ENCODE measurements at places on chromosomes 12 and 14.
A peak's percentile ranks its signal among the peaks of the same experiment; 100 is the strongest.

GRCh38 chr14:75568140-75568539, 10.3 kb upstream of the FLVCR2 start:
- DNase-seq = no peak

GRCh38 chr14:93323600-93324174, 9.1 kb downstream of the BTBD7 start:
- DNase-seq = no peak

- no peak for DNase-seq
Measured at GRCh38 chr14:105213361-105213760, 32.2 kb upstream of the NUDT14 start.

- no peak for DNase-seq
Measured at GRCh38 chr14:89461256-89461655, 44.2 kb upstream of the FOXN3 start.

GRCh38 chr12:130100634-130101362, 61.5 kb upstream of the FZD10 start:
- DNase-seq = no peak

DNA sequence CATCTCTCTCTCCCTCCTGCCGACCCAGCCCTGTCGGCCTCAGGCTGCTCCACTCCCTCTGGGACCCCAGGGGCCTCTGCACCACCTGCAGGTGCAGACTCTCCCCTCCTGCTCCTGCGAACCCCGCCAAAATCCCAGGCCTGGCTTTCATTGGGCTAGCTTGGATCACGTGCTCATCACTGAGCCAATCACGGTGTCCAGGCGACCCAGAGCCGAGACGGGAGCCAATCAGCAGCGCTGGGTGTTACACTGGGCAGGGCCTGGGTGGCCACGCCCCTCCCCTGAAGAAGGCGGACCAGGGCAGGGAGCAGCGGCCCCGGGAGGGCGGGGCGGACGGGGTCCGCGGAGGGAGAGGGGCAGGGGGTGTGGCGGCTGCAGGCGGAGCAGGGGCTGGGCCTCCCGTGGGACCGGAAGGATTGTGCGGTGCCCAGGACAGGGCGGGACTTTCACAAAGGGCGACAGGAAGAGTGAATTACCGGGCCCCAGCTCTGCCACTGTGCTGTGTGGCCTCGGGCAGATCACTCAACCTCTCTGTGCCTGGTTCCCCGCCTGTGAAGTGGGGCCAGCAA, 66.6 kb upstream of the FBRSL1 start:
- no peak for DNase-seq

DNA sequence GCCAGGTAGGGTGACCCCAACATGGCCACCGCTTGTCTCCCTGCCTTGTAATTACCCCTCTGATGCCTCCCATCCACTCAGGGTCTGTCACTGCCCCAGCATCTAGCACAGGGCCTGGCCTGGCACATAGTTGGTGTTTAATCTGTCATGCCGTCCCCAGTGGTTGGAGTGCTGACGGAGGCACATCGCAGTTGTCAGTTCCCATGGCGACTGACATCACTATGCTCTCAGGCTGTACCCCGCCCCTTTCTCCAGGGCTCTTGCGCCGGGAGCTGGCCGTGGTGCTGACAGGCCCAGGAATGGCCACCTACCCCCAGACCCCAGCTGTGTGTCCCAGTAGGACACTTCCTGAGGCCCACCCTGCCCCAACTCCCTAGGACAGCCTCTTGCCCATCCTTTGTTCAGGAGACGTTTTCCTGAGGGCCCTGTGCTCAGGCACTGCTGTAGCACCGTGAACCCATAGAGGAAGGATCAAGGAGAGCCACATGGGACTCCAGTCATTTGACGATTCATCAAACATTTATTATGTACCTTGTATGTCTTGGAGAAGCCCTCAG, 23.0 kb downstream of the FAM222A start:
- DNase-seq = no peak

GRCh38 chr14:24279301-24280186, 8.1 kb upstream of the RABGGTA start:
- DNase-seq = no peak

- no peak for DNase-seq
Measured at GRCh38 chr12:118436986-118437385, 60.6 kb downstream of the SUDS3 start.

- peak; percentile 25 for DNase-seq
Measured at GRCh38 chr12:104219908-104220404, 4.4 kb downstream of the TXNRD1 start.

DNA sequence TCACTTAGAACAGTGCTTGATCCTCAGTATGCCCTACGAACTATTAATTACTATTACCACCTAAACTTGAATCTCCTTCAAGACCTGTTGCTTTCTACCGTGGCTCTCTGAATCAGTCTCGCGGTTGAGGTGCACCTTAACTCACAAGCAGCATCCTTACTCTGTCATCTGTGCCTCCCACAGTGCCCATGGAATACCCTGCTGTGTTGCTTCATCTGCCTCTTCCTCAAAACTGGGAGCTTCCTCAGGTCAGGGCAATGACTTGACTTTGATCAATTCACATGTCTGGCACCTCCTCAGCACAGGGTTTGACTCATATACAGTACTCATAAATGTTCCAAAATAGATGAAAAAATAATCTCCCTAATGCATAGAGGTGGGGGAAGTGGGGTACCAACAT, 305.9 kb downstream of the NUAK1 start:
- no peak for DNase-seq

DNA sequence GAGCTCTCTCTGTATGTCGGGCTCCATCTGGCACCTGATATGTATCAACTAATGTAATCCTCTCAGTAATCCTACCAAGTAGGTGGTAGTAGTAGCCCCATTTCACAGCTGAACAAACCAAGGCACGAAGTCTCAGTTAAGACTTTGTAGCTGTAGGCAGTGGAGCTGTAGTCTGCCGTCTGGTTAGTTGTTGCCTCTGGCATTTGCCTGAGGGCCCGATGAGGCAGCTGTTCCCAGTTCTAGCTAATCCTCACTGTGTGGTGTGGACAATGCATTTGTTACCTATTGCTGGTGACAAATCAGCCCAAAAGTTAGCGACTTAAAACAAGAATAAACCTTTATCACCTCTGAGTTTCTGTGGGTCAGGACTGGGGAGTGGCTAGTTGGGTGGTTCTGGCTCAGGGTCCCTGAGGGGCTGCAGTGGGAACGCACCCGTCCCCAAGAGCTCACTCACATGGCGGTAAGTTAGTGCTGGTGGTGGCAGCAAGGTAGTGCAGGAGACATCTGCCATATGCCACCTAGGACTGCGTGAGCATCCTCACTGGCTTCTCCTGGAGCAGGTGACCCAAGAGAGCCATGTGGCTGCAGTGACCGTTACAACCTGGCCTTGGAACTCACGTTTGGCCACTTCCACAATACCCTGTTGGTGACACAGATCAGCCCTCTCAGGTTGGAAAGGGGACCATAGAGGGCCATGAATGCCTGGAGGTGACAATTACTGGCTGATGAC, 5.6 kb downstream of the AACS start:
- DNase-seq = no peak

GRCh38 chr12:8960176-8960575, 10.7 kb upstream of the M6PR start:
- no peak for DNase-seq

DNA sequence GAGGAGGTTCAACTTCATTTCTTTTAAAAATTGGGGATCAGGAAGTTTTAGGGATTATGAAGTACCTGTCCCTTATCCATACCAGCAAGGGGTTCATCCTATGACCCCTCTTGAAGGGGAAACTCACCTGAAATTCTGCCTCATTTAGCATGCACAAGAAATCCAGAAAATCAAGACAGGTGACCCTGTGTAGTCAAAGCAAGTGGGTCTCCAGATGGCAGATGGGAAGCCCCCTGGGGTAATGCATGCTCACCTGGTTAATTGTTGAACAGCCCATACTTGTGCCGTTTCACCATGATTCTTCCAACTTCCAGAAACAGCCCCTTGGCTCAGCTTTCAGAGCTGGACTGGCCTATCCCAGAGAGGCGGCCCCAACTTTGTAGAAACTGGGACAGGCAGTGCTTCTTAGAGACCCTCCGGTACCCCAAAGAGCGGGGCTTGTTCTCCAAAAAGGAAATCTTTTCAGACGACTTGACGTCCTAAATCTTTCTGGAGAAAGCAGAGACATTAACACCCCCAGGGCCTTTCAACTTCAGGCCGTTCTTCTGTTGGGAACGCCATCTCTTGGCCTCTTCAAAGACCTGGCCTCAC, 66.3 kb upstream of the ESRRB start:
- DNase-seq = no peak

DNA sequence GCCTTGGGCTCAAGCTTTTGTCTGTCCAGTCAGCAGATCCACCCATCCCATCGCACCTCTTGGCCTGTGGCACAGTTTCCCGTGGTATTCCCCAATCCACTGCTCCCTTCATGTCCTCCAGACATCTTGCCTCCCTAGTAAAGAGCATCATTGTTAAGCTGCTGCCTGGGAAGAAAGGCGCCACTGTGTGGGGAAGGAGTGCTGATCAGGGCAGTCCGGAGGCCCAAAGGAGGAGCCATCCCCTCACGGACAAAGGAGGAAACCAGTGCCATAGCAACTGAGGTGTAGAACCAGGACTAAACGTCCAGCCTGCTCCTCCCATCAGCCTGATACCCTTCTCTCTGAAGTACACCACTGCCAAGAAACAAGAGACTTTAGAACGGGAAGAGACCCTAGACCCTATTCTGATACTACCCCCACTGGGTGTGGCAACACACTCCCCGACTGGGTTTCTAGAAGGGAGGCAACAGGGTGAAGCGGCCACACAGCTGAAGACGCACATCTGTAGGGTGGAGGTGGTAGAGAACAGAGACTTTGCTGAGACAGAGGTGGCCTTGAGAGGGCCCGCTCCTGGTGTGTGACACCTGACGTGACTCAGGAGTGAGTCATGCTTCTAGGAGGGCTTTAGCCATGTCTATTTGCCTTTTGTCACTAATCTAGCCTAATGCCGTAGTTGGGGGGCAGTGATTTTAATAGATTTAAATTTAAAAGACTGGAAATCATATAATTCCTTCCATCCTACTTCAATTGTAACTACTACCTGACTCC, 185.0 kb downstream of the DPF3 start:
- no peak for DNase-seq

DNA sequence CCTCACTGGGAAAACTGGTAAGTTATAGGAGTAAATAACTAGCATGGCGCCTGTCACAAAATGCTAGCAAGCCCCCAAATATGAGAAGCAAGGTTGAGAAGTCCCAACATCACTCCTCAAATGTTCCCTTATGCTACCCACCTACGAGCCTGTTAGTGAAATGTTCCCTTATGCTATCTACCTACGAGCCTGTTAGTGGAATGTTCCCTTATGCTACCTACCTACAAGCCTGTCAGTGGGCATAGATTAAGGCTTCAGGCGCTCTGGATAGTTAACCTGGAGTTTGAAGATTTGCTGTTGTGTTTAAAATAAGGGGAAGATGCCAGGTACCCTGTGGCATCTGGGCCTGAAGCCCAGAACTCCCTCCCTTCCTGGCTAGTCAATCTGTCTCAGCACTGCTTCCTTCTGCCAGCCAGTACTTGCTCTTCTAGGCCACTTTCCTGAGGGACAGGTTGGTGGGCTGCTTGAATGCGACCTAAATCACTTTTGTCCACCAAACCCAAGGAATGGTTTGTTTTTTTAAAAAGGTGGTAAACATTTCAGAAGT, 67.1 kb upstream of the SINHCAF start:
- DNase-seq = no peak

GRCh38 chr12:104454997-104455396, 1.8 kb upstream of the CHST11 start:
- no peak for DNase-seq

GRCh38 chr14:101758913-101759593, 2.5 kb upstream of the PPP2R5C start:
- no peak for DNase-seq

- DNase-seq = no peak
Measured at GRCh38 chr12:123264642-123265041, 7.0 kb downstream of the CDK2AP1 start.

DNA sequence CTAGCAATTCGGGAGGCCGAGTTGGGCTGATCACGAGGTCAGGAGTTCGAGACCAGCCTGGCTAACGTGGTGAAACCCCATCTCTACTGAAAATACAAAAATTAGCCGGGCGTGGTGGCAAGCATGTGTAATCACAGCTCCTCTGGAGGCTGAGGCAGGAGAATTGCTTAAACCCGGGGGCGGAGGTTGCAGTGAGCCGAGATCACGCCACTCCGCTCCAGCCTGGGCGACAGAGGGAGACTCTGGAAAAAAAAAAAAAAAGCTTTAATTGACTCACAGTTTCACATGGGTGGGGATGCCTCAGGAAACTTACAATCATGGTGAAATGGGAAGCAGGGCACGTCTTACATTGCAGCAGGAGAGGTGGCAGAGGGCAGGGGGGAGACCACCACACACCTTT, 30.6 kb upstream of the SLC2A3 start:
- no peak for DNase-seq

DNA sequence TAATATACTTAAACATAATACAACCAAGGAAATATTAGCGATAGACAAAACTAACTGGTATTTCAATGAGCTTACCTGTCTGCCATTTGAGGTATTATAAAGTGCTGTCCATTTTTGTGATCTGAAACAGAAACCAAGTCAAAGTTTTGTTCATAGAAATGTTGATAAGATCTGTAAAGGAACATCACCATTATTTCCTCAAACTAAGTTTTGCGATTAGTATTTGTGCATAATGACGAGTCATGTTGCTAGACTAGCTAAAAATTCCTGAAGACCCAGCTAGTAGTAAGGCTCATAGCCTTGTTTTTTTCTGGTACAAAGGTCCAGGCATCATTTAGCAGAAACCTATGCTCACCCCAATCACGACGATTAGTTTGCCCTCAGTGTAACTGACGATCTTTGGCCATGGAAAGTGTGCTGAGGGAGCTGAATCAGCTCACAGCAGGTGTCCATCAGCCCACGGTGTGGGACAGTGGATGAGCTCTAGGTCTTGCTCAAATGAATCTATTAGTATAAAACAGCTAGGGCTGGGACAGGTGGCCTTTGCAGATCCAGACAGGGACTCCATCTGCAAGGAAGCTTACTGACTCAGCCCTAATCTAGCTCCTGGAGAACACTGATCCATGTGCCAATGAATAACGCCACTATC, 28.7 kb downstream of the GIT2 start:
- no peak for DNase-seq

DNA sequence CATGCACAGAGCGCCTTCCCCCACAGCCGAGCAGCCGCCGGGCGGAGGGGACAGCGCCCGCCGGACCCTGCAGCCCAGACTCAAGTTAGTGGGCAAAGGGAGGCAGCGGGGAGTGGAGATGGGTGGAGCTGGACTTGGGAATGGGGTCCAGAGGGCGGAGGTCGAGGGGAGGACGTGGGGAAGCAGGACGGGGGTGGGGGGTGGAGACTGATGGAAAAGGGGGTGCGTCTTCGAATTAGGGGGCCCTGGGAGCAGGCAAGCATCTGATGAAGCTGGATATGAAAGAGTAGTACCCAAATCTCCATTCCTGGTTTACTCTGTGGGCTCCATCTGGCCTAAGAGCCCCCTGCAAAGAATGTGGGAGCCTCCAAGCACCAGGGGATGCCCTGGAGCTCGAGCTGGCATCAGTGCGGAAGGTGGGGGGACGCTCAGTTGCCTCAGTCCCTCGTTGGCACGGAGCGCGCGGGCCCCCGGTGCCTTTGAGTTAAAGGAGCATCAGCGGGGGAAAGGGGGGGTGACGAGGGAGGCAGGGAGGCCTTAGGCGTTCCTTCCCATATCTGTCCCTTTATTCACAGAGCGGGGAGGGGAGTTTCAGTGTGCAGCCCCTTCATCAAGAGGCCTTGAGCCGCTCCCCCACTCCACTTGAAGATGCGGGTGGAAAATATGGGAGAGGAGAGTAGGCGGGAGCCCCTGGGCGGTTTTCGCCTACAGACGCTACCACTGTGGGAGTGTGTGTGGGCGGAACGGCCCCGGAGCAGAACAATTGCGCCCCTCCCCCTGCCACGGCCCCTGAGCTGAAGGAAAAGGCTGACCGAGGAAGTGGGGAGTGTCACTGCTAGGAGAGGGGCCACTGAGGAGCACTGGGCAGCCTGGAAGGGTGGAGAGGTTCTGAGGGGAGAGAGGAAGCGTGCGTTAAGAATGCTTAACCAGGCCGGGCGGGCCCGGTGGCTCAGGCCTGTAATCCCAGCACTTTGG, 644 bp downstream of the NAB2 start:
- peak; percentile 56 for DNase-seq

All from stimulated activated CD4-positive, alpha-beta T cell treated with anti-CD3 and anti-CD28 coated beads, Interleukin-1b, Interleukin-23, amount 100 ng/mL, for 4 hours (primary cell).